ENCODE measurements at places on chromosomes 13 and 19. TPM values are rescaled to one million over a fixed set of nuclear protein-coding genes. Genes with fewer than 3 reads are reported as not detected.

DNA sequence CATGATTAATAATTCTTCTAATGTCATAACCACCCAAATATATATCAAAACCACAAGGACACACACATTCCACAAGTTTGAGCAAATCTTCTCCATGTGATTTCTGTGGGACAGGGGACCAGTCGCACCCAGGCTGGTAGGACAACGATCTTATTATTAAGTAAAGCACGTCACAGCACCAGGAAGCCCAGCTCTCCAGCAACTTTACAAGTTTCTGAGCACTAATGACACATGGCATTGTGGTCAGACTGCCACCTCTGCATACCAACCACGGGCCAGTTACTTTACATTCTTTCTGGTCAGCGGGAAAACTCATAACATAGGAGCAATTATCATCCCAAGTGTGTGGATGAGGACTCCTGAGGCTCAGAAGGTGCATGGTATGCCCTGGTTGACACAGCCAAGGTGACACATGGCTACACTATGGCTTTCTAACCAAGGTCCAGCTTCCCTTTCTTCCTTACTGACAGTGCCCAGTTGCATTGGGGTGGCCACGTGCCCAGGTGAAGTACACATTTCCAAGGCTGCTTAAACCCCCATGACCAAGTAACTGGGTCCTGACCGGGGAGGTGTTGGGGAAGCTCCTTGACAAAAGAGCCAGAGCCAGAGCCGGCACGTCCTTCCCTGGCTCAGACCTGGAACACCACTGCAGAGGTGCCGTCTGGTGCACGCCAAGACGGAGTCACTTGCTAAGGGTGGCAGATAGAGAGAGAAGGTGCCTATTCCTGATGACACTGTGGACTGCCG, 27.4 kb downstream of the LATS2 start:
- H3K27ac ChIP-seq = no peak overlapping the region
- H3K4me1 ChIP-seq = peaks cover 4% of the 10 kb centered on the region
- H3K36me3 ChIP-seq = no peaks in the 10 kb centered on the region
- no peak overlapping the region for H3K4me3 ChIP-seq
- H3K27me3 ChIP-seq = no peaks in the 10 kb centered on the region
- DNase-seq = no peak

GRCh38 chr19:2500841-2501261, 24.9 kb downstream of the GADD45B start:
- peaks cover 22% of the 10 kb centered on the region for H3K4me1 ChIP-seq
- no peak overlapping the region for H3K27ac ChIP-seq
- no peak for DNase-seq

The LILRB3 gene
- not detected for total RNA-seq

The NKPD1 gene
- total RNA-seq = not detected

GRCh38 chr13:106210324-106210723, 325.1 kb downstream of the EFNB2 start:
- H3K27me3 ChIP-seq = peaks cover 13% of the 10 kb centered on the region
- H3K36me3 ChIP-seq = no peaks in the 10 kb centered on the region
- no peak for DNase-seq
- H3K27ac ChIP-seq = no peak overlapping the region
- no peaks in the 10 kb centered on the region for H3K4me1 ChIP-seq

The IZUMO2 gene
- total RNA-seq = not detected

DNA sequence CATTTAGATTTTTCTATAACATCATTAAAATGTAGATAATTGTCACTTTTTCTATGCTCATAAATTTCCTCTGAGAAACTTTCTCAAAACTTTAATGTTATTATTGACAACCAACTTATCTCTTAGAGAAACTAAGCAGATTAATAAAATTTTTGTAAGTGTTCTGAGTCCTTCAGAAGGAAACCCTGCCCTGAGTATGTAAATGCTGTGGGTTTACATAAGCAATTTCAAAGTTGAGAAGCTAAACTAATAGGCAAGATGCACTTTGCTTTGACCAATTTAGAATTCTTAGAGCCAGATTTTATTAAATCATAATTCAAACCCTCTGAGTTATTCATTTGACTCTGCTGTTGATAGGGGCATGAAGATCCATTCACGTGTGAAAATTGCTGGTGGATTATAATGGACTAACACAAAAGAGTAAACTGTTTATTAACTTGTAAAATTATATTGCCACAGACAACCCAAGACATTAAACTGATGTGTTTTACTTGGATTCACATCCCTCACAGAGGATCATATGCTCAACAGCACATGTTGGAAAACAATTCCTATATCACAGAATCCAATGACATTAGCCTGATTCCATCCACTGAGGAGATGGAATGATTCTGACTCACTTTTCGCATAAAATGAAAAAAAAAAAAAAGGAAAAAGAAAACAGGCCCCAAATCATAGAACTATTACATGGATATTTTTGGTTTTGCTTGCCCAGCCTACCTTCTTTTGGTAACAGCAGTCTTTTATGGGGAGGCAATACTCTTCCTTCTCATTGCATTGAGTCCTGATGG, 453.7 kb upstream of the HTR2A start:
- DNase-seq = no peak
- H3K4me3 ChIP-seq = no peak overlapping the region
- H3K4me1 ChIP-seq = no peaks in the 10 kb centered on the region
- H3K27ac ChIP-seq = no peak overlapping the region
- no peaks in the 10 kb centered on the region for H3K27me3 ChIP-seq
- no peaks in the 10 kb centered on the region for H3K36me3 ChIP-seq

DNA sequence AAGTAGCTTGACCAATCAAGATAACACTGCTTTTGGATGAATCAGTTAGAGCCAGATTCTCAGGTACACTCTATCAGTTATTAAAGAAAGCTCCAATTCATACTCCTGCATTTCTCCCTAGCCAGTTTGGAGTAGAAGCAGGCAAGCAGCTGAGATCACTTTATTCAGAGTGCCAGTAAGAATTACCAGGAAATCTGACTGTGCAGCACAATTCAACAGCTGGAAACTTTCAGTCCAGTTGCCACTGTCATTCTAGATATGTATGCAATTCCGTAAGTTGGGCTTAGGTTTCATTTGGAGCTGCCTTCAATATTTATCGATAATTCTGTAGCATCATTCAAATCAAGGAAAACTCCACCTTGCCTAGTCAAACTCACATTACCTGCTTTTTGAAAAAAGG, 2625.6 kb upstream of the PCDH20 start:
- no peaks in the 10 kb centered on the region for H3K27me3 ChIP-seq
- no peaks in the 10 kb centered on the region for H3K4me1 ChIP-seq

The ADM5 gene
- total RNA-seq = 12.0 TPM

DNA sequence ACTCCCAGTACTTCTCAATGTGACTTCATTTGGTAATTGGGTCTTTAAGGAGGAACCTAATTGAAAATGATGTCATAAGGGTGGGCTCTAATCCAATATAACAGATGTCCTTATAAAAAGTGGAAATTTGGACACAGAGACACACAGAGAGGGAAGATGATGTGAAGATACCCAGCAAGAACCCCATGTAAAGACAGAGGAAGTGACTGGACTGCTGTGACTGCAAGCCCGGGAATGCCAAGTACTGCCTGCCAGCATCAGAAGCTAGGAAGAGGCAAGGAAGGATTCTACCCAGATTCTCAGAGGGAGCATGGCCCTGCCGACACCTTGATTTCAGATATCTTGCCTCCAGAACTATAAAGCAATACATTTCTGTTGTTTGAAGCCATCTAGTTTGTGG, 239.3 kb downstream of the KCTD12 start:
- DNase-seq = no peak
- H3K27me3 ChIP-seq = peaks cover 14% of the 10 kb centered on the region
- H3K27ac ChIP-seq = no peak overlapping the region

DNA sequence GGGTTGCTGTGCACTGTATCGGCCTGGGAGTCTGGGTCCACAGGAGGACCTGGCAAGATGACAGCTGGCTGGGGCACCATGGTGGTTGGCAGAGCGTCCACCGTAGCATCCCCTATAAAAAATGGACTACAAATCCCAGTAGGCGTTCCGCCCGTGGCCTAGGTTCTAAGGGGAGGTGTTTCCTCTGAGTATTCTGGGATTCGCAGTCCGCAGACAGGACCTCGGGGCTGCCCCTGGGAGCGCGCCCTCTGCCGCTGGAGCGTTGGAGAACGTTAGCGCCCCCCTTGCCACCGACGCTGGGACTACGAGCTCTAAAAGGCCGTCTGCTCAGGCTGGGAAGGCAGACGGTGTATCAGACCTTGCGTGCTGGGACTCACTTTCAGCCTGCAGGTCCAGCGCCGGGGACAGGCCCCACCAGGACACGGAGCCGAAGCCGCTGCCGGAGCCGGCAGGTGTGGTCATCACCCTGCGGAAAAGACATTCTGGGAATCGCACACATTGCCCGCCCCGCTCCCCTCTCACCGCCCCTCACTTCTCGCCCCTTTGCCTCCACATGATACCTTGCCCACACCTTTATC, 372 bp downstream of the DNAAF3 start:
- H3K27ac ChIP-seq = no peak overlapping the region
- peaks cover 80% of the 10 kb centered on the region for H3K27me3 ChIP-seq
- peak; percentile 66 for DNase-seq
- H3K36me3 ChIP-seq = no peaks in the 10 kb centered on the region

The LGI4 gene
- not detected for total RNA-seq

The SLC25A41 gene
- total RNA-seq = 0.60 TPM

- no peaks in the 10 kb centered on the region for H3K27me3 ChIP-seq
- H3K36me3 ChIP-seq = no peaks in the 10 kb centered on the region
- no peak for DNase-seq
- no peaks in the 10 kb centered on the region for H3K4me1 ChIP-seq
- H3K4me3 ChIP-seq = no peak overlapping the region
- H3K27ac ChIP-seq = no peak overlapping the region
These were observed 594.6 kb downstream of the PCDH9 start for GRCh38 chr13:66635526-66635925.

Measured in activated naive CD8-positive, alpha-beta T cell treated with anti-CD3 and anti-CD28 coated beads for 36 hours (primary cell).